ENCODE measurements at places on chromosomes 6 and 20. TPM values are rescaled to one million over a fixed set of nuclear protein-coding genes. Genes with fewer than 3 reads are reported as not detected.

The SLC22A16 gene
- not detected for total RNA-seq

The PROKR2 gene
- not detected for total RNA-seq

The VGLL2 gene
- not detected for total RNA-seq

The ZNF391 gene
- total RNA-seq, result 2.4 TPM

The HMGCLL1 gene
- total RNA-seq, result not detected

The NRSN1 gene
- not detected for total RNA-seq

The TRIM38 gene
- total RNA-seq, result 11.6 TPM

The SLC16A10 gene
- 0.30 TPM for total RNA-seq

The MCHR2 gene
- total RNA-seq, result not detected

The LPA gene
- total RNA-seq, result not detected

The TUBB2B gene
- 18.3 TPM for total RNA-seq

The LY6G6F gene
- total RNA-seq, result not detected

The RING1 gene
- 26.4 TPM for total RNA-seq

The PBOV1 gene
- not detected for total RNA-seq

The BPIFB4 gene
- not detected for total RNA-seq

The GRIK2 gene
- 9.6 TPM for total RNA-seq

All from smooth muscle cell of the umbilical artery (primary cell).